ENCODE measurements at places on chromosomes 2 and 18.

GRCh38 chr2:133879703-133880102 is 311.4 kb upstream of the NCKAP5 start:
- no peak for DNase-seq

DNA sequence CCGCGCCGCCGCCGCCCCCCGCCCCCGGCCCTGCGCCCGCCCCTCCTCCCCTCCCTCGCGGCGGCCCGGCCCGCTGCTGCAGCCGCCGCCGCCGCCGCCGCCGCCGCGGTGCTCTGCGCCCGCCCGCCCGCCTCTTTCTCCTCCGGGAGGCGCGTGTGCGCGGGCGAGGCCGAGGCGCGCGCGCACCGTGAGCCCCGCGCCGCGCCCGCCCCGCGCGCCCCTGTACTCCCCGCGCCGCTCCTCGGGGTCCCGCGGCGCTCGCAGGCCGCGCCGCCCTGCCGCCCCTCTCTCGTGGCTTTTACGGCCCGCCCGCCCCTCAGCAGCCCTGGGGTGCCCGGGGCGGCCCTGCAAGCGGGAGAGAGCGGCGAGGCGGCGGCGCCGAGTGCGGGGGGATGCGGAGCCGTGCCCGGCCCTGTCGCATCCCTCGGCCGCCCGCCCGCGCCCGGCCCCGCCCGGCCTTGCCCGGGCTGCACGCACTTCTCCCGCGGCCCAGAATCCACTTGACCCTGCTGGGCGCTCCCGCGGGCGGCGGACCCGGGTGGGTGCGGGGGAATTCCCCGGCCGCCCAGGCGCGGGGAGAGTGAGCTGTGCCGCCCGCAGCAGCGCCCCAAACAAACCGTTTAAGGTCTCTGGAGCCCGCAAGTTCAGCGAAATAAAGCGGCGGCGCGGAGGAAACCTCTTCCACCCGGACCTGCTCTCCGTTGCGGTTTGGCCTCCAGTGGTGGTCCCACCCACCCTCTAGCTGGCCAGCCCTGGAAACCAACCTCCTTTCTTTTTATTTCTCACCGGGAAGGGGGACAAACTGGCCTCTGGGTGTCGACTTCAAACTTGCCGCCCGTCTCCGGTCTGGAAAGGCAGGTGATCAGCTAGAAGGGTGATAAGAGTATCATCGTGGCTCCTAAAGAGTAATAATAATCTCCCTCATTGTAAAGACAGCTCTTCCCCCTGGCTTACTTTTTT is 37.4 kb downstream of the AFF3 start:
- DNase-seq, result no peak

- no peak for DNase-seq
Observed at GRCh38 chr2:151020411-151020810, 241.3 kb downstream of the RBM43 start.

GRCh38 chr18:21914739-21915319 is 174.2 kb downstream of the MIB1 start:
- peak; percentile 20 for DNase-seq

DNA sequence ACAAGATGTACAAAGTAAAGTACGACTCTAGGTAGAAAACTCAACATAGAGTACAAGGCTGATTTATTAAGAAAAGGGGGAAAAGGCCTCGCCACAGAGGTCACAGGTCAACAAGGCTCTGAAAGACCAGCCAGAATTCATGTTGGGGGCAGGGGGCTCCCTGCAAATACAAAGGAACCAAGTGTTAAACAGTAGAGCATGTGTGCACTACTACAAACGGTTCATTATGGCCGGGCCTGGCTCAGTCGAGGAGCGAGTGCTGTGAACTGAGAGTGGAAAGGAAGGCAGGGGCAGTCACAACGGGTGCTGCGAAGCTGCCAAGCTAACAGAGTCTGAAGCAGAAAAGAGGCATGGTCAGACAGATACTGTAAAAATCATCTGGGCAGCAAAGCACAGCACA is 77.1 kb downstream of the MBOAT2 start:
- DNase-seq, result no peak

GRCh38 chr2:184936761-184937160 is 338.4 kb downstream of the ZNF804A start:
- DNase-seq, result no peak

DNA sequence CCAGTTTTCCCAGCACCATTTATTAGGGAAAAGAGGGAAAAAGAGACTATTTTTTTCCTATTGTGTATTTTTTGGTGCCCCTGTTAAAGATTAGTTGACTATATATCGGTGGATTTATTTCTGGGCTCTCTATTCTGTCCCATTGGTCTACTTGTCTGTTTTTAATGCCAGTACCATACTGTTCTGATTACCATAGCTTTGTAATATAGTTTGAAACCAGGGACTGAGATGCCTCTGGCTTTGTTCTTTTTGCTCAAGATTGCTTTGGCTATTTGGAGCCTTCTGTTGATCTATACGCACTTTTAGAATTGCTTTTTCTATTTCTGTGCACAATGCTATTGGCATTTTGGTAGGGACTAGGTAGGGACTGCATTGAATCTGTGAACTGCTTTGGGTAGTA is 151.7 kb downstream of the ADCYAP1 start:
- DNase-seq, result no peak

DNA sequence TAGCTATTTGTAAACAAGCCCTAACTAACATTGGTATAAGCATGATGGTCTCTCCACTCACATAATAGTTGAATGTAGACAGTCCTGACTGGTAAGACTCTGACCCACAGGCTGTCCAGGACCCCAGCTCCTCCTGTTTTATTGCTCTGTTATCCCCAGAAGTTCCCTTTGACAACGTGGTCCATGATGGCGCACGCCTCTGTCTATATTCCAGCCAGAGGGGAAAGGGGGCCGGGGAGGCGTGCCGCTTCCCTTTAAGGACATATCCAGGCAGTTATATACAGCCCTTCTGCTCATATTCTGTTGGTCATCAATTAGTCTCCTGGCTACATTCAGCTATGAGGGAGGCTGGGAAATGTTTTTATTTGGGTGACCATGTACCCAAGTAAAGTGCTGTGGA is 6.7 kb downstream of the DYSF start:
- no peak for DNase-seq

DNA sequence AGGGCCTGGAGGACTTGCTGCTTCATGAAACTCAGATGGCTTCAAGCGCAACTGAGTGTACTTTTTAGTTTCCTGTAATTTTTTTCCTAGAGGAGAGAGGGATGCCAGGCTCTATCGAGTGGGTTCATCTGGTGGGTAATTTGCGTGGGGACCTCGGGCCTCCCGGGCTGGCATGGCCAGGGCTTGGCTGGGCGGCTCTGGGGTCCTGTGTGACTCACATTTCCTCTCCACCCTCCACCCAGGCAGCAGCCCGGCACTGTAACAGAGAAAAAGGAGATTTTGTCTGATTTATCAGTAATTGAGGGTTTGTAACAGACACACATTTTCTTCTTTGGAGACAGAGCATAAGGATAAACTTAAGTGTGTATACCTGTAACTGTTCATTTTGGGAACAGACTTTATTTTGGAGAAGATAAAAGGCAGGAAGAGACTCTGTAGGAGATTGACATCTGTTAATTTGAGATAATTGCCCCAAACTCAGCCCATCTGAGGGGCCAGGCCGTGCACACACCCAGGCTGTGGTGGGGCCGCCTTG is 64.3 kb downstream of the NFATC1 start:
- DNase-seq, result no peak

GRCh38 chr2:235234736-235235135 is 259.1 kb upstream of the AGAP1 start:
- no peak for DNase-seq

DNA sequence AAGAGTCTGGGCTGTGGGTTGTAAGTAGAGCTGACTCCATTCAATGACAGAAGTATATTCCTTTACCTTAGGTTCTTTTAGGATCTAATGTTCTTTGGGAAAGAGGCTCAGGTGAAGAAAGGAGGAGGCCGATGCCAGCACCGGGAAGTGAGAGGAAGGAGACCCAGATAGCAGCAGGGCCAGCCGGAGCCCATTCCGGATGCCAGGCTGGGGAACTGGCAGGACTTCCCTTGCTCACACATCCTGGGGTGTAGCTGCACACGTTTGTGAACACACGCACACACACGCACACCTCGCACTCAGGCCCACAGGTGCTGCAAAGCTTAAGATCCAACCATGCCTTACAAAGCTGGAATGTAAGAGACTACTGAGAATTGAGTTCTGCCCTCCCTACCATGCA is 95.8 kb upstream of the SMAD2 start:
- no peak for DNase-seq

- no peak for DNase-seq
Observed at GRCh38 chr2:164023896-164024295, 288.1 kb upstream of the FIGN start.

All from amniotic stem cell (primary cell).